ENCODE measurements at places on chromosomes 4 and X.
A peak's percentile ranks its signal among the peaks of the same experiment; 100 is the strongest.

GRCh38 chr4:155342142-155342541, 34.6 kb downstream of the MAP9 start:
- DNase-seq: no peak

GRCh38 chr4:87241336-87241735, 20.9 kb upstream of the KLHL8 start:
- DNase-seq: no peak

- peak; percentile 56 for DNase-seq
Observed at GRCh38 chr4:2811830-2812611, 19.1 kb downstream of the SH3BP2 start.

GRCh38 chrX:151175283-151176062, 911 bp upstream of the GPR50 start:
- no peak for DNase-seq

DNA sequence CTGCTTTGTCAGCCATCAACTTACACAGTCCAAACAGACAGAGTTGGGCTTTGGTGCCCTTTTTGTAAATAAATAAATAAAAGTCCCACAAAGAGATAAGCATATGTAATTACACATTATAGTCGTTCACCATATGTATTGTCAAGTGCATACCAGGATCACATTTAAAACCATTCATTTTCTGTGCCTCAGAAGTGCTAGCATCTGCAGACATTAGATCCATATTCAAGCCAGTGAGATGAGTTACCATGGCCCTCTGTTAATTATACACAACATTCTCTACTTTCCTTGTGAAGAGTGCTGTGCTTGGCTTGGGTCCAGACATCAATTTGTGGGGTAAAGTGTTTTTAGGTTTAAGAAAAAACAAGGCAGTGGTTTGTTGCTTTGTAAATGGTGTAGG, 76.8 kb downstream of the ENOX2 start:
- DNase-seq: peak; percentile 40

DNA sequence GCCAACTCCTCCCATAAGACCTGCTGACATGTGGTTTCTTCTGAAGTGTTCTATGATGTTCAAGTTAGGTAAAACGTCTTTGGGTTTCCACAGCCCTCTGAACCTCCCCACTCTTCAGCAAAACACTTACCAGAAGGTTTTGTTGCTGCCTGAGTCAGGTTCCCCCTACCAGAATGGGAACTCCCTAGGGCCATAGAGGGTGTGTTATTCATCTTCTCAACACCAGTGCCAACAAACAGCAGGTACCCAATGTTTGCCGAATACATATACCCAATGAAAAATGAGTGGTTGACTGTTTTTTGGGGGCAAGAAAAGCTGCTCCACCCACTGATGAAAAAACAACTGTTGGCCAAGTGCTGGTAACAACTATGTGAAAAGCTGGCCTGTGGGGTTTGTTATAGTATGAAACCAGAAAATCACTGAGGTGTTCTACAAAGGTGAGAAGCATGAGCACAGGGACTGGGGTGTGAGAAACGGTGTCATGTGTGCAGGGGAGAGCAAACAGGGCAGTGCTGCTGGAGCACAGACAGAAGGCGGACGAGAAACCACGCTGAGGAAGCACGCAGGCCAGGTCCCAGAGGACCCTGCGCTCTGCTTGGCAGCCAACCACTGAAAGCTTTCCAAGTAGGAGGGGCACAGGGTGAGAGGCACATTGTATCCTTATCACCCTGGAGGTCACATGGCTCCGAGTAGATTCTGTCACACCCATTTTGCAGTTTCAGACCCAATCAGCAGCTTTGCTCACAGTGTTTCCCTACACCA, 28.8 kb downstream of the ATP8A1 start:
- DNase-seq: no peak

- DNase-seq: peak; percentile 92
Observed at GRCh38 chr4:87559090-87559837, 30.1 kb upstream of the SPARCL1 start.

GRCh38 chr4:89307446-89308160, at the start of gene GPRIN3:
GPRIN3 (minus strand) TSS chr4:89307800; CDS start chr4:89250110, 57,690 bp downstream.
- peak; percentile 44 for DNase-seq

DNA sequence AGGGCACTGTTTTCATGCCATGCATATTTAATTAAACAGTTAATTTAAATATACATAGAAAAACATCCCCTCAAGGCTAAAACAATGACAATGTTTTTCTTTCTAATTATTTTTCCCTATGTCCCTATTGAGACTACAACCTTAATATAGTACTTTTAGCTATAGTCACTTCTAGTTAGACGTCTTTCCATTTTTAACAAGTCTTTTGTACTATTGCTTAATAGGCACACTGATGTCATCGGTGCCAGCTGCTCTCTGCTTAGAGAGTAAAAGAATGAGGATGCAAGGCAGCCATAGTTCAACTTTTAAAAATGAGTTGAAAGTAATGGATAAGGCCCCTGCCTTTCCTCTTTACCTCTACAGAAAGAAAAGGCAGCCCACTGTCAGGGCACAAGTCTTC, 191.1 kb downstream of the KCTD8 start:
- DNase-seq: no peak

GRCh38 chrX:68842781-68843581, 14.2 kb downstream of the EFNB1 start:
- DNase-seq: no peak

- no peak for DNase-seq
Observed at GRCh38 chrX:128581615-128582014, 529.4 kb upstream of the ACTRT1 start.

DNA sequence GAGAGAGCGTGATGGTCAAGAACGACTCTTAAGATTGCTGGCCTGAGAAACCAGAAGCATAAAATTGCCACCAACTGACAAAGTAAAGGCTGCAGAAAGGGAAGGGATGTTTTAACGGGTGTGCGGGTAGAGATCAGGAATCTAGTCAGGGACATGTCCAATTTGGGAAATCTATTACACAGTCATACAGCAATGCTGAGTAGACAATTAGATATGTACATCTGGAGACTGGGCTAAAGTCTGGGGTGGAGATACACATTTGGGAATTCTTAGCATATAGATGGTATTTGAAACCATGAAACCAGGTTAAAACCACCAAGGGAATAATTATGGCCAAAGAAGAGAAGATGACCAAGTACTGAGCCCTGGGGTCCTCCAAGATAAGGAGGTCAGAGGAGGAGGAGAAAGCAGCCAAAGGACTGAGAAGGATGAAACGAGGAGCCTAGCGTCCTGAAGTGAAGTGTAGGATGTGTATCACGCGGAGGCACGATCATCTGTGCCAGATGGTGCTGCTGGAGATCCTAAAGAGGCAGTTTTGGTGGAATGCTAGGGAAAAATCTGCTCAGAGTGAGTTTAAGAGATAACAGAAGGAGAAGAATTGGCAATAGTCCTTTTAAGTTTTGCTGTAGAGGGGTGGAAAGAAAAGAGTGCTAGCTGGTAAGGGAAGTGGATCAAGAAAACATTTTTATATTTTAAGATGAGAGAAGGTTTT, 36.5 kb downstream of the SEC24D start:
- no peak for DNase-seq
